ENCODE measurements at places on chromosomes 1 and 21.

GRCh38 chr1:198929111-198929604 lies 290.3 kb downstream of the PTPRC start:
- no peak for DNase-seq

DNA sequence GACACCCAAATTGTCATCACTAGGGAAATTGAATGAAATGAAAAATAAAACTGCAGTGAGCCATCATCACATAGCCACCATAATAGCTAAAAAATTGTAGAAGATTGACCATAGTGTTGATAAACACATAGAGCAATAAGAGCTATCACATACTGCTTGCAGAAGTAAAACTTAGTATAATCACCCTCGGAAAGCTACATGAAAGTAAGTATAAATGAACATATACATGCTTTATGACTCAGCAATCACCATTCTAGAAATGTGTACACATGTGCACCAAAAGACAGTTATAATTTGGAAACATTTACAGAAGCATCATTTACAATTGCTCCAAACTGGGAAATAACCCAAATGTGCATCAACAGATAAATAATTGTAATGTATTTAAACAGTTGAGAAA lies 153.1 kb upstream of the LRRC7 start:
- DNase-seq = no peak

DNA sequence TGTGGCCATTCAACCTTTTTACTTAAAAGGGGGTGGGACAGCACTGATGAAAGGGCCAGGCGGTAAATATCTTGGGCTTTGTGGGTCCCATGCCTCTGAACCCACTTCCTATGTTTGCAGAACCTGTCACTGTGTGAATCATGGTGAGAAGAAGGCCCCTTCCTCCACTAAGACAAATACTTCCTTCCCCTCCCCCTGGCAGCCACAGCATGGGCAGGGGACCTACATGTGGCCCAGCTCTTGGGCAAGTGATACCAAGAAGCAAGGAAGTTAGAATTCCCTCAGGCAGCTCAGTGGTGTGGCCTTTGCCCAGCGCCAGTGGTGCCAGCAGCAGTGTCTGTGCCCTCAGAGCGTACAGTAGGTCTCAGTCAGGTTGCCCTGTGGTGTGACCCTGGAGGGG lies 168.6 kb downstream of the TRIM33 start:
- DNase-seq = no peak

DNA sequence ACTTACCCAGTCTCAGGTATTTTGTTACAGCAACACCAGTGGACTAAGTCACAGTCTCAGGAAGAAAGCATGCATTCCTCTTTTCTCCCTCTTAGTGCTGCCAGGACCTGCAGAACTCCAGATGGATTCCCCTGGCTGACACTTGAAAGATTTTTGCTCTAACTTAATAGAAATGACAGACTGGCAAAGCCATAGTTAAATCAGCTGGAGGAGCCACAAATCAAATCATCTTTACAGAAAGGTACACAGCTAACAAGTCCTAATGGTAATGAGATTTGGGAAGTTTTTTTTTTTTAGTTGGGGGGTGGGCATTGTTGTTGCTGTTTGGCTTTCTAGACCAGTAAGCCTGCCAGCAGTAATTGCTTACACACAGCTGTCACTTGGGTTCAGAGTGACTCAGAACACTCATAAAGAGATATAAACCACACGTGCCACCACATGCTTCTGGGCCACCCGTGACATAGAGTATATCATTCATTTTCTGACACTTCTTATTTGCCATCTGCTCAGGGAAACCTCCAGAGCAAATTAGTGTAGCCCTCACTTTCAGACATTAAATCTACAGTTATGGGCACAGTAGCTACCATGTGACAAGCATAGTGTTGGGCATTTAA lies 72.4 kb downstream of the FH start:
- no peak for DNase-seq

- DNase-seq = no peak
Measured at GRCh38 chr1:85911742-85912141, 203.5 kb upstream of the ZNHIT6 start.

DNA sequence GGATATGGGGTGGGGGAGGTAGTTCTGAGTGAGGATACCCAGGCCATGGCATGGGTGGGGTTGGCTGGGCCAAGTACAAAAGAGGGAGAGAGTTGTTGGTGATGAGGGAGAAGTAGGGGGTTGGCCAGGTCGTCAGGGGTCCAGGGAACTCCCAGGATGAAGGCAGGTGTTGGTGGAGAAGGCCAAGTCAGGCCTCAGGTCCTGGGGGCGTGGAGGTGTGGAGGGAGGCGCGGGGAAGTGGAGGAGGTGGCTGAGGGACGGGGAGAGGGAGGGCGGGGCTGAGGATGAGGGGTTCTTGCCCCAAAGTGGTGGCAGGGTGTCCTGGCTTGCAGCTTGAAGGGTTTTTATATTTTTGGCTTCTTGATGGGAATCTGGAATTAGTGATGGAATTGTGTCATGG lies 61.1 kb downstream of the FOXO6 start:
- DNase-seq = no peak

GRCh38 chr1:231232870-231233734 lies 7.9 kb upstream of the GNPAT start:
- no peak for DNase-seq

DNA sequence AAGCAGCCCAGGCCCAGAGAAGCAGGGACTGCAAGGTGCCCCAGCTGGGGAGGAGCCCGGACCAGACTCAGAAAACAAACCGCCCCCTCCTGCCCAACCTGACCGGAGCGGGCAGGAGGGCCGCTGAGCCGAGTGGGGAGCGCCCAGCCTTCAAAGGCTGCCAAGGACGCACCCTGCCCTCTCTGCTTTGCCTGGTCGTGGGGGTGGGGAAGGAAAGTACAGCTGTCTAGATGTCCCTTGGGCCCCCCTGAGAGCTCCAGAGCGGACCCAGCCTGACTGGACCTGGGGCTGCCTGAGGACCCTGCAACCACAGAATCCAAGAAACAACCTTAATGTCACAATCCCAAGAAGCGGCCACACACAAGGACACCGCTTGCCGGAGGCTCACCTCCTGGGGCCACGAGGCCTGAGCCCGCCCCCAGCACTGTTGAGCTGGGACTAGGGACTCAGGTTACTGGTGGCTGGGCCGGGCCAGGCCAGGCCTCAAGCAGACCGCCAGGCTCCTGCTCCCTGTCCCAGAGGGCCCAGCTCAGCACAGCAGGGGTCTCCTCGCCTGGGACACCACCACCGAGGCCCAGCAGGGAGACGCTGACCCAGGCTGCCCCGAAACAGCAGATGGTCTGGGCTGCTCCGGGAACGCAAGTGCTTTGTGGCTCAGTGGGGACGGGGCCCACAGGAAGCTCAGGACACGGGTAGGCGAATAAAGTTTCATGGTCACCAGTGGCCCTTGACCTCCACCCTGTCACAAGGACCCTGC lies 1.4 kb downstream of the DVL1 start:
- DNase-seq = no peak

DNA sequence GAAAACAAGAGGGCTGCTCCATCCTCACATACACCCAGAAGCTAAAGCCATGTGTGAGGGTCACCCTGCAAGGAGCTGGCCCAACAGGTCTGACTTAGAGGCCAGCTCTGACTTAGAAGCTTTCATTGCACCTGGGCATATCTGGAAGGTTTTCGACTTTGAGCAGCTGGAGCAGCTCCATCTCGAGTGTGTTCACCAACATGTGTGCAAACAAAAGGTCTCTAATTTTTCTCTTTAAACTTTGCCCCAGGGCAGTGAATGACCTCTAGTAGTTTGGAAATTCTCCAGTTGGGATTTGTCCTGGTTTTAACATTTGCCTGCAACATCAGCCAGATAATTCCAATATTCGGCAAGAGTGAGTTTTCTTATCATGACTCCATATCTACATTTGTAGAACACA lies 108.3 kb downstream of the TNR start:
- DNase-seq = no peak

- no peak for DNase-seq
Measured at GRCh38 chr1:233945573-233945972, 41.1 kb downstream of the SLC35F3 start.

GRCh38 chr1:154328318-154329151 lies 3.2 kb downstream of the ATP8B2 start:
- no peak for DNase-seq

All from fibroblast of skin of left biceps (primary cell).